Activated T-cell treated with anti-CD3 and anti-CD28 coated beads, Interleukin-2, amount 50 U/mL, for 4 hours (primary cell): ENCODE measurements at places on chromosomes 13 and 19.
A peak's percentile ranks its signal among the peaks of the same experiment; 100 is the strongest.

- no peak for DNase-seq
Observed at GRCh38 chr19:18541258-18541991, 1.9 kb downstream of the FKBP8 start.

DNA sequence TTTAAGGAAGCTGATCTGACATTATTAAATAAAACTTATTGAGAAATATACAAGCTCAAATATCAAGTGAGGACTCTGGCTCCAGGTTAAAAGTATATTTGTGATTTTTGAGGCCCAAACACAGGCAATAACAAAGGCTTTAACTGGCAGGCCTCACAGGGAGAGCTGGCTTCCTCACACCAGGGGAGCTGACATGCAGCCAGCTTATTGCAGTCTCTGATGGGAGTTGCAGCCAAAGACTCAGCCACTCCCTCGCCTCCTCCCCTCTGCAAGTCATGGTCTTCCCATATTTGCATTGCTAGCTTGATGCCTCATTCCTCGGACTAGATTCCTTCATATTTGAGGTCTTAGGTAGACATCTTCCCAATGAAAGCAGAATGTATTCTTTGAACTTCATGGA, 647.1 kb upstream of the SLITRK6 start:
- DNase-seq: no peak

DNA sequence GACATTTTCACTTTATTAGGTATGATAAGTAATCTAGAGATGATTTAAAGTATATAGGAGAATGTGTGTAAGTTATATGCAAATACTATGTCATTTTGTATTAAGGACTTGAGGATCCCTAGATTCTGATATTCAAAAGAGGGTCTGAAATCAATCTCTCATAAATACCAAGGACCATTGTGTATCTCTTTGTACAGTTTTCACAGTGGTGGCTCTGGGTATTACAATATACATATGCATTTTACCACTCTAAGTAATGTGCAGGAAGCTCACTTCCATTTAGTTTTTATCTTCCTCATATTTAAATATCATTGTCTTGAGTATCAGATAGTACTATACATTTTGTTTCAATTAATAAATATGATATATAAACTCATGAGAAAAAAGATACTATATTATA, 862.6 kb upstream of the PCDH20 start:
- no peak for DNase-seq

- no peak for DNase-seq
Observed at GRCh38 chr13:86900906-86901305, 770.3 kb upstream of the SLITRK5 start.

GRCh38 chr19:47226426-47227351, 4.3 kb downstream of the BBC3 start:
- no peak for DNase-seq

DNA sequence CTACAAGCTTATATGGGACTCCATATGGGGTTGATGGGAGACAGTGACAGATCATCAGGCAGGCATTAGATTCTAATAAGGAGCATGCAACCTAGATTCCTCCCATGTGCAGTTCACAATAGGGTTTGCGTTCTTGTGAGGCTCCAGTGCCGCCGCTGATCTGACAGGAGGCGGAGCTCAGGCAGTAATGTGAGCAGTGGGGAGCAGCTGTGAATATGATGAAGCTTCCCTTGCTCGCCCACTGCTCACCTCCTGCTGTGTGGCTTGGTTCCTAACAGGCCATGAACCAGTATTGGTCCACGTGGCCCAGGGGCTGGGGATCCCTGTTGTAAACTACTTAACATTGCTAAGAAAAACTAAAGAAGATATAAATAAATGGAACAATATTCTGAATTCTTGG, 378.4 kb downstream of the KCNRG start:
- DNase-seq: no peak

- DNase-seq: peak; percentile 39
Observed at GRCh38 chr19:10288662-10289166, 1.0 kb upstream of the ICAM5 start.

- no peak for DNase-seq
Observed at GRCh38 chr19:41233748-41234240, 14.8 kb downstream of the AXL start.
